Activated T-helper 1 cell treated with anti-CD3 and anti-CD28 coated beads, Interleukin-12 subunit alpha, Interleukin-12 subunit beta, Interleukin-2, Interleukin-4 antibody, amounts not matched to agents 30 ng/mL and 10 ng/mL and 1 ng/mL, durations not matched to agents 14 hours and 24 hours and 36 hours (primary cell): ENCODE measurements at places on chromosomes 4 and X.

DNA sequence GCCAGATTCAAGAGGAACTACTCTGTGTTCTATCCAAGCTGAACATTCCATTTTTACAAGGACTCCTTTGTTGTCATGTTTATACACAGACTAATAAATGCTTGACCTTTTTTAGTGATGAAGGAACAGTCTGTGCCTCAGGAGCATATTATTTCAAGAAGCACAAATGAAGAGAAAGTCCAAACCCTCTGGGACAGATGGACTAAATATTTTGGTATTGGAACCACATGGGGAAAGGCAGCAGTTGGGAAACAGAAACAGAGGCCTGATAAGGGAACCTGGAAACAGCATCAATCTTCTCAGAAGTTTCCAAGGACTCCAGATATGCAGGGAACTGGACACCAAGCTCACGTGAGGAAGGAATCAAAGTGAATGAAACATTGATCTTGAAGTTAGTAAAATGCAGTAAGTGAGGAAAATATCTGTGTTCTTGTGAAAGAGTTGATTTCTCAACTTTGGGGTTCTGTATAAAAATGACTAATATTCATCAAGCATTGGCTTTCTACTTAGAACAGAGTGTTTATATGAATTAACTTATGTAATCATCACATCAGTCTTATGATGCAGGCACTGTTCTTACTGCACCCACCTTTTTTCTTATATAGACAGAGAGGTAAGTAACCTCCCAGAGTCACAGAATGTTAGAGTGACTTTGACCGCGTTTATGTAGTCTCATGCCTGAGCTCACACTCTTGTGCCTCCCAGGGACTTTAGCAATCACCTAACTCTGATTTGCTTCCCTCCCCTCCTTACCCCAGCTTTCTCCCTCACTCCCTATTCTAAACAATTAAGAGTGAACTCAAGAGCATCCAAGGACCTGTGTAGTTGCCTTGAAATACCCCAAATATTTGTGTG is 148.9 kb upstream of the JADE1 start:
- no peak for DNase-seq

GRCh38 chrX:46647251-46647650 is 73.7 kb downstream of the CHST7 start:
- no peak for DNase-seq

GRCh38 chr4:2261853-2262144 is at the start of gene MXD4:
TSS of gene MXD4 (minus strand) at chr4:2262109. CDS start at chr4:2261980, 129 bp downstream.
- no peak for DNase-seq

GRCh38 chr4:145563293-145563985 is 55.7 kb upstream of the MMAA start:
- no peak for DNase-seq

GRCh38 chrX:118521435-118521834 is 25.8 kb downstream of the DOCK11 start:
- no peak for DNase-seq

- DNase-seq = no peak
Observed at GRCh38 chr4:78742300-78742699, 33.9 kb upstream of the BMP2K start.

DNA sequence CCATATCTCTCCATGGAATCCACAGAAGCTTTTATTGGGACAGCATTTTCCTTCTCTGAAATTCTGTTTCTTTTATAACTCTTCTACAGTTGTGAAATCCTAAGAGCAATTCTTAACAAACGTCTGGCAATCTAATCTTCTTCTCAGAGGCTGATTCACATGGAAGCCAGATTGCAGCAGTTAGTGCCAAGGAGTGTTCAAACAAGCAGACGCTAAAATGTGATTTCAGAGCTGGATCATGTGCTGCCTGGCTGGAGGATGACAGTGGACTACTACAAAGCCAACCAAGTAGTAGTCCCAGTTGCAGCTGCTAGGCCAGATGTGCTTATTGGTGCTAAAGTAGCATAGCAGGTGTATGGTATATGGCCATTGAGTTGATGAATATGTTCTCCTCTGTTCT is 27.7 kb upstream of the GLRB start:
- no peak for DNase-seq

- DNase-seq = no peak
Observed at GRCh38 chr4:138238521-138239292, 3.4 kb downstream of the SLC7A11 start.

DNA sequence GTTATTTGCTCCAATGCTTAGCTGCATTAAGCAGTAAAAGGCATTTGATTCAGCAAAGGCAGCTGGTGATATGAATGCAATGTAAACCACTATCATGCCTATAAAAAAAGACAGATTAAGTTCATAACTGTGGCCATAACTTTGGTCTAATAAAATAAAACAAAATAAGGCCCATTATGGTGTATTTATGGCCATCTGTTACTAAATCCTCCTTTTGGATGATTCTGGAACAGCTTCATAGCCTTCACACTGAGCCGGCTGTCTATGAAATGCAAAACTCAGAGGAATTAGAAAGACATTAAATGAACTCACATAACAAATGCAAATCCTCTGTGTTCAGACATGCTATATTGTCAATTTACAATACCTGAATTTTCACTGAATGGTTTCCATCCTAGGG is 223.7 kb upstream of the FAT4 start:
- no peak for DNase-seq

DNA sequence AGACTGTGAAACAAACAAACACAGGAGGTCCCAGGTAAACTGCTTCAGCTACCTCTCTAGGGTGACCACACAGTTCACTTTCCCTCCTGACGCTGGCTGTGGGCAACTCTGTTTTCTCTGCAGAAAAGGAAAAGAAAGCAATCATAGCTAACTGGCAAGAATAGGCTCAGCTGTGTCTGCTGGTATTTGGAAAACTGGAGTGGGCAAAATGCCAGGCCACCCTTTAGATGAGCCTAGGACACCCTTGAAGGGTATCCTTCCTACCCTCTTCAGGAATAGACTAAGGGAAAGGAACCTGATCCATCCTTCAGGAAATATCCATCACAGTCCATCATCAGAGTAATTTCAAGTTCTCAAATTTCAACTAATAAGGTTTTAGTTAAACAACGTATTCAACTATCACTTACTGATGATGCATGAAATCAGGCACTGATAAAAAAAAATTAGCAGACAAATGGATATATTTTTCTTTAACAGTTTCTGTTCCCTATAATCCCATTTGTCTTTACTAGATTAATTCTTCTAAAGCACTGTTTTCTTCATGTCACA is 60.9 kb downstream of the CAMK2D start:
- no peak for DNase-seq

DNA sequence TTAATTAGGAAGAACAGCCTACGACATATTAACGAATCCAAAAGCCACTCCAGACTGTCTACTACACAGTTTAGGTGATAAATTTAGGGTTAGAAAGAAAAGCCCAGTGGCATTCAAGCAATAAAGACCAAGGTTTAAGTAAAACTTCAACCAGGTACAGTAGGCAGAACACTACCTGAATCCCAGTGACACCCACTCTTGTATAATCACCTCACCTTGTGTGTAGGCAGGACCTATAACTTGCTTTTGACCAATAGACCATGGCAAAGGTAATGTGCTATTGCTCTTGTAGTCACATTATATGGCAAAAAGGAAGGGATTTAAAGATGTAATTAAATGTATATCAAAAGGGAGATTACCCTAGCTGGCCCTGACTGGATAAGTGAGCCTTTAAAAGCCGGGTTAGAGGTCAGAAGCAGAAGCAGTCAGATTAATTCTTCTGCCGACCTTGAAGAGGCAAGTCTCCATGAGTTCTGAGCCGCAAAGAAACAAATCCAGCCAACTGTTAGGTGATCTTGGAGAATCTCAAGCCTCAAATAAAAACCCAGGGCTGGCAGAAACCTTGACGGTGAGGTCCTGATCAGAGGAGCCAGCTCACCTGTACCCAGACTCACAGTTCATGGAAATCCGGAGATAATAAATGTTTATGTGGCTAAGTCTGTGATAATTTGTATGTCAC is 8.8 kb downstream of the FSTL5 start:
- no peak for DNase-seq

DNA sequence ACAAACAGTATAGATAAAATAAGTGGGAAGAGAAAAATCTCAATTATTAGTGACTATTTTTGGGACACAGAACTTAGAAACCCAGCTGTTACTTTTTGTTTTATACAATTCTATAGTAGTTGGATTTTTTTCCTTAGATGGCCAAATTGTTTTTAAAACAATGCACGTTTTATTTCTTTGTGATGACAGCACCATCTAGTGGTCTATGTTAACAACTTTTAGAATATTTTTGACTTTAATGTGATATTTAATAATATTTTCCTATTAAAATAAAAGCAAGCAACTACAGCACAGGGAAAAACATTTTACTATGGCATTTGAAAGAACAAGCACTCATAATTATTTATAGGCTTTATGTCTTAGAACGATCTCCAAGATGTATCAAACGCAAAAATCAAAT is 5.6 kb upstream of the SMIM31 start:
- no peak for DNase-seq

GRCh38 chr4:7780751-7781348 is 158.8 kb downstream of the AFAP1 start:
- no peak for DNase-seq

- DNase-seq = no peak
Observed at GRCh38 chr4:7157666-7158065, 34.7 kb upstream of the SORCS2 start.

DNA sequence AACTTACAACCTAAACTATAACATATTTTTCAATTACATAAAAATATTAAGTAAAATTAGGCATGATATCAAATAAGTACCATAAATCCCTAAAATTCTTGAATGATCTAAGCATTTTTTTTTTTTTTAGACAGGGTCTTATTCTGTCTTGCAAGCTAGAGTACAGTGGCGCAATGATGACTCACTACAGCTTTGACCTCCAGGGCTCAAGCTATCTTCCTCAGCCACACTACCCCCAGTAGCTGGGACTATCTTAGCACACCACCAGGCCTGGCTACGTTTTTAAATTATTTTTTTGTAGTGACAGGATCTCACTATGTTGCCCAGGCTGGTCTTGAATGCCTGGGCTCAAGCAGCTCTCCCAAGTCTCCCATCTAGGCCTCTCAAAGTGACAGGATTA is 1042.3 kb downstream of the FSTL5 start:
- DNase-seq = no peak

DNA sequence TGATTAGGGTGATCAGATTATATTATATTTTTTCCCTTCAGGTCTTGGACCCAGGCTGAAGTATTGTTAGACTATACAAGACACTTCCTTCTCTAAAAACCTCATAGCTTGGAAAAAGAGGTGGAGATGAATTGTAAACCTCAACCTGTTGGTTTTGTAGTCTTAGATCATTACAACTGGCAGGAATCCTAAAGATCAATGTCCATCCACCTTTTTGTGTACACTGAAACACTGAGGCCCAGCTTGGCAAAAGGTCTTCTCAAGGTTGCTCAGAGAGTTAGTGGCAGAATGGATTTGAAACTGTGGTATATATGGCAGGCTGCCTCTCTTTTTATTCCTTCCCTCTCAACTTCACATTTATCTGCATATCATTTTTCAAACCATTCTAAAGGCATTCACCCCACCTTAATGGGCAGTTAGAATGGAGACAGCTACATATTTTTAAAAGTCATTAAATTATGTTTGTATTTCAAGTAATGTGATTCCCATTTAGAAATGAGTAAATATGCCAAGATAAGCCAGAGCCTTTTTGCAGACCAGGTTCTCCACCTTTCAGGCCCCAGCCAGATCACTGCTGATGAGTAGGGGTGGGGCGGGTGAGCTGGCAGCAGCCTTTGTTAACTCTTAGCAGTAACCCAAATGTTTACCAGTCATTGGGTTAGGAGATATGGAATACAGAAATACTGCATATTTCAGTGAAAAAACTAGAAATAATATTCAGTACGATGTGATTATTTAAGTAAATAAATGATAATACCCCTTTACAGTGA is 243.2 kb upstream of the F9 start:
- no peak for DNase-seq

DNA sequence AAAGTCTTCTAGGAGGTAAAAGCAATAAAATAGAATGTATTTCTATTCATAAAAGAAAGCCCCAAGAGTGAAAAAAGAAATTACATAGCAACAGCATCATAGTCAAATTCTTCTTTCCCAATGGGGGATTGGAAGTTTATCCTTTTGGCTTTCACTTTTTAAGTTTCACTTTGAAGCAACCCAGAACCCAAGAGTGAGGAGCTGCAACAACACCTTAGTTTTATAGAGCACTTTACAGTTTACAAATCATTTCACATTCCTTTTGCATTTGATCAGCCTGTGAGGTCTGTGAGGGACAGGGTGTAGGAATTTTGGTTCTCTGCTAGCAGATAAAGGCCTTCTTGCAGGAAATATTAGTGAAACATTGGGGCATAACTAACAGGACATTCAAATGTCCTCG is 112.0 kb upstream of the NDP start:
- DNase-seq = no peak

DNA sequence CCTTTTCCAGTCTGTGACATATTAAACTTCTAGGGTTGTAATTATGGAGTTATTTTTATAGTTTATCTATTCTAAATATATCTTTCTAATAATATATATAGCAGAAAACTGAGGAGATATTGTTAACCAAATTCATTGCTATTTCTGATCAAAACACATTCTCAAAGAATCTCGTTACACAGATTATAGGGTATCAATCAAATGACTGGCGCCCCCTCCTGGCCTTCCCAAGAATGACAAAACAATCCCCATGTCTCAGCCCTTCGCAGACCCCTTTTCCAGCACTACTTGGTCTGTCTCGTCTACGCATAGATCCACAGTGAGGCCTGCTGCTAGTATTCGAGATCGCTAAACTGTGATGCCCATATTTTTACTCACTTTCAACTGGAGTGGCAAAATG is 209.3 kb downstream of the GPC3 start:
- DNase-seq = no peak

DNA sequence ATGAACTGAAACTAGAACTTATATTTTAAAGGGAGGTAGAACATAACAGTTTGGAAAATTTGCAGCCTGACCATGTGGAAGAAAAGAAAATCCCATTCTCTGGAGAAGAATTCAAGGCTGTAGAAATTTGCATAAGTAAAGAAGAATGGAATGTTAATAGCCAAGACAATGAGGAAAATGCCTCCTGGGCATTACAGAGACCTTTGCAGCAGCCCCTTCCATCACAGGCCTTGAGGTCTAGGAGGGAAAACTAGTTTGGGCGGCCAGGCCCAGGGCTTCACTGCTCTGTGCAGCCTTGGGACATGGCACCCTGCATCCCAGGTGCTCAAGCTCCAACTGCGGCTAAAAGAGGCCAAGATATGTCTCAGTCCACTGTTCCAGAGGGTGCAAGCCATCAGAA is 1506.8 kb downstream of the PCDH18 start:
- DNase-seq = no peak

DNA sequence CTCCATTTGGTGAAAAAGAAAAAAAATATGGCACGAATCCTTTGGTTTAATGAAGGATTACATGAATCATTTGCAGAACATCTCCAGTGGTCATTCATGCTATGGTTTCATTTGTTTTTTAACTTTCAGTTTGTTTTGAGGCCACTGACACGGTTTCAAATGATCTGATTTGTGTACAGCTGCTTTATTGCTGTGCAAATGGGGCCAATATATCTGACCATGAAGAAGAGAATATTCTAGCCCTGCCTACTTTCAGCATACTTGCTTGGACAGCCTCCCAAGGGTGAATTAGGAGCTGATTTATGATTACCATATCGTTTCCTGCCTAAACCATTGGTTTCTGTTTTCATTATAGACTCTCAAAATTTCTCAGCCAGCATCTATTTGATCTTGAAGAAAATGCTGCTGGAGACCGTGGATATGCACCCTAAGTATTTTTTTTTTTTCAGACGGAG is 30.7 kb downstream of the SPARCL1 start:
- DNase-seq = no peak

- DNase-seq = no peak
Observed at GRCh38 chr4:24226667-24227066, 336.8 kb upstream of the PPARGC1A start.
